Ovary (tissue), 10 donors: ENCODE measurements at places on chromosomes 1 and 21. TPM values are rescaled to one million over a fixed set of nuclear protein-coding genes. Genes with fewer than 3 reads are reported as not detected.

The ASCL5 gene
- not detected for total RNA-seq

The ELAVL4 gene
- total RNA-seq: not detected

The EDEM3 gene
- total RNA-seq: 15.5 TPM

The LAMC1 gene
- 97.3 TPM for total RNA-seq

The USH2A gene
- not detected for total RNA-seq

The NKAIN1 gene
- total RNA-seq: 0.20 TPM

The RUNX3 gene
- 0.83 TPM for total RNA-seq

The TRIM62 gene
- 11.4 TPM for total RNA-seq

The SMCP gene
- not detected for total RNA-seq

The RNF186 gene
- total RNA-seq: 0.59 TPM

The TTC24 gene
- not detected for total RNA-seq
